ENCODE measurements at places on chromosomes 6 and 20.

GRCh38 chr6:168122011-168122410, 43.0 kb upstream of the FRMD1 start:
- no peak for DNase-seq

DNA sequence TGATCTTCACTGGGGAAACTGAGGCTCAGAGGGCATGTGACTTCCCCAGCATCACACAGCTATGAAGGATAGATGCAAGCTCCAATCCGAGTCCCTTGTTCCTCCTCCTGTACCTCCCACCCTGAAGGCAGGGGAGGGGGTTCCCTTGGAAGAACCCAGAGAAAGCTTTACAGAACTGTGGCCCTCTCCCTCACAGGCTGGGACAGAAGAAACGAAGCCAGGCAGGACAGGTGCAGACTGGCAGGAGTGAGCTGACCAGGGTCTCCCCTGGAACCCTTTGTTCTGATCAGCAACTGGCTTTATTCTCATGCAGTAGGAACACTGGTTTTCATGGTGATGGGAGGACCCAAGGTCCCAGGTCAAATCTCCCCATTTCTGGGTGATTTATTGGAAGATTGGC, 90.2 kb downstream of the TMEM242 start:
- DNase-seq, result no peak

DNA sequence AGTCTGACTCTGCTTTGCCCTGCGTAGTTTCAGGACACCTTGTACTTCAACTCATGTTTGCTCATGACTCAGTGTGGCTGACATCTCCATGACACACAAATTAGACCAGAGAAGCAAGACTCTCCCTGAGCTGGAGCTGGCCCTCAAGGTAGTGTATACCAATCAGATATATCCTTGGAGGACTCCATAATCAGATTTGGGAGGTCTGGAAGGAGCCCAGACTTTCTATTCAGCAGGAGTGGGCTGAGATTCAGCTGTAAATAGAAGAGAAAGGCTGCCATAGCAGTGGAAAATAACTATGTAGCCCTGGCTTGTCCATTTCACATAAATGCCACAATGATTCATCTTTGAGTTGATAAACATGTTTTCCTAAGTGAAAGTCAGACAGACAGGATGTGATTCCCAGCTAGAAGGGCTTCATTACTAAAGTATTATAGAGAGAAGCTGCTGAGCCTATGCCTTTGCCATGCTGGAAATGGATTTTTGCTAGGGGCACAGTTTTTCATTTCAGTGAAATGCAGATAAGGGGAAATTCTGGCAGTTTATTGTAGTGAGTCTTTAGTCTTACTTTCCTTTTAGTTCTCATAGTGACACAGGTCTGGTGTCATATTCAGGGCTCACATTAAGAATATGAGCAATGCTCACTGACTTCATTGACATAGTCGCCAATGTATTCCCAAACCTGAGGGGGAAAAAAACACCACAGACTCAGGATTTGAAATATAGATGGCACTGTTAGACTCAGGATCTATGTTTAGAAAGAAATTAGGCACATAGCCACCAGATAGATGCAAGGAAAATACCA, 95.3 kb downstream of the CLVS2 start:
- peak; percentile 26 for DNase-seq

GRCh38 chr20:63017826-63018411, 11.2 kb upstream of the BHLHE23 start:
- no peak for DNase-seq

- peak; percentile 86 for DNase-seq
Observed at GRCh38 chr6:2714111-2714895, 36.4 kb downstream of the MYLK4 start.

- DNase-seq, result no peak
Observed at GRCh38 chr6:151022492-151022891, 157.0 kb downstream of the MTHFD1L start.

DNA sequence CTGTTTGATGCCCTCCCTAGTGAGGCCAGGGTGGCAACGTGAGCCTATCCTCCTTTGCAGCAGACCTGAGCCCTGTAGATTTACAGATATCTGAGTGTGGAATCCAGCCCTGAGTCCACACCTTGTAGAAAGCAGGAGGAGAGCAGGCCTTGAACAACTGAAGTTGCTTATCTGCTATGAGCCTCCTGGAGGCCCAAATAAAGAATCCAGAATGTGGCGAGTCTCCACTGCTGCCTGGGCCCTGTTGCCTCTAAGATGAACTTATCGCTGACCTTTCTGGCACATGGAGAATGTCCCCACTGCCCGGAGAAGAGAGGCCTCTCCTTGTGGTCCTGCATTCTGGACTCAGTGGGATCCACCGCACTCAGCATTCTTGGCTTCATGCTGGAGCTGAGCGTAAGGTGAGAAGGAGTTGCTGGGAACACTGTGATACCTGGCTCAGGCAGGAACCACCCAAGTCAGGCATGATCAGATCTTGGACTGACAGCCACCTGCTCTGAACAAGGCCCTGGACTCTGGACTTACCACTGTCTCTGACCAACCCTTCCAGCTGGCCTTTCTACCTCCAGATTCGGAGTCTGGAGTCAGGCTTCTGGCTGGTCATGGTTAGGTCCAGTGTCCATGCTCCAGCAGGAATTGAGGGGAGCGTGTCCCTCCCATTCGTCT, 5.8 kb upstream of the MANBAL start:
- no peak for DNase-seq

- DNase-seq, result no peak
Observed at GRCh38 chr6:30091577-30092381, 16.2 kb upstream of the RNF39 start.

DNA sequence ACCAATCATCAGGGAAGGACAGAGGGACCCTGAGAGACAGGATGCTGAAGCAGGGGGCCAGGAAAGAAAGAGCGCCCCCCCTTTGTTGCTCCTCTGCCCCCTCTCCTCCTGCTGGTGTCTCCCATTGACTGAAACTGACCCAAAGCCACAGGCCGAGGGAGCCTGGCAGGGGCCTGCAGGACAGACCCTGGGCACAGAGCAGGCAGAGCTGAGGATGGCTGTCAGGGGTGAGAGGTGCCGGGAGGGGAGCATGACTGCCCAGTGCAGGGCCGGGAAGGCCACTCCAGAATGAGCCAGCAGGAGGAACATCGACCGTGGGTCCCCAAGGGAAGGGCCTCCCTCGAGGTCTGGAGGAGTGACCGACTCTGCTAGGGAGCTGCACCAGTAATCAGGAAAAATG, 427.8 kb downstream of the PREX1 start:
- no peak for DNase-seq

GRCh38 chr6:131041814-131042213, 21.2 kb downstream of the EPB41L2 start:
- DNase-seq, result peak; percentile 39

Measured in SJSA1 (cell line).